Activated T-cell treated with anti-CD3 and anti-CD28 coated beads for 1 hour (primary cell): ENCODE measurements at places on chromosomes 6 and 20.

GRCh38 chr6:13273931-13274706 is 54.2 kb downstream of the TBC1D7 start:
- peak; percentile 35 for DNase-seq

DNA sequence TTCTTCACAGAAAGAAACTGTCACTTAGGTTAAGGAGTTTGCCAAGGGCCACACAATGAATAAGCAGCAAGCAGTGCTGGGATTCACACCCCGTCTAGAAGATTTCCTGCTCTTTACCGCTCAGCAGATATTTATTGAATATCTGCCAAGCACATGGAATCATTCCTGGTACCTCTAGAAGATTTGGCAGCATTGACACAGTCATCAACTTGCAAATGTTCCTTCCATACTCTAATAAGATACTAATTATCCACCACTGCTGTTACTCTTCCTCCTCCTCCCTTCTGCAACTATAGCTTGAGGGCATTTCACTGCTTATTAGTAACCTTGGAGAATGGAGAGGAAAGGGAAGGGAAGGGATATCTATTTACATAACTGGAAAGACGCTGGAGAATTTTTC is 13.0 kb downstream of the MOXD1 start:
- DNase-seq = no peak

DNA sequence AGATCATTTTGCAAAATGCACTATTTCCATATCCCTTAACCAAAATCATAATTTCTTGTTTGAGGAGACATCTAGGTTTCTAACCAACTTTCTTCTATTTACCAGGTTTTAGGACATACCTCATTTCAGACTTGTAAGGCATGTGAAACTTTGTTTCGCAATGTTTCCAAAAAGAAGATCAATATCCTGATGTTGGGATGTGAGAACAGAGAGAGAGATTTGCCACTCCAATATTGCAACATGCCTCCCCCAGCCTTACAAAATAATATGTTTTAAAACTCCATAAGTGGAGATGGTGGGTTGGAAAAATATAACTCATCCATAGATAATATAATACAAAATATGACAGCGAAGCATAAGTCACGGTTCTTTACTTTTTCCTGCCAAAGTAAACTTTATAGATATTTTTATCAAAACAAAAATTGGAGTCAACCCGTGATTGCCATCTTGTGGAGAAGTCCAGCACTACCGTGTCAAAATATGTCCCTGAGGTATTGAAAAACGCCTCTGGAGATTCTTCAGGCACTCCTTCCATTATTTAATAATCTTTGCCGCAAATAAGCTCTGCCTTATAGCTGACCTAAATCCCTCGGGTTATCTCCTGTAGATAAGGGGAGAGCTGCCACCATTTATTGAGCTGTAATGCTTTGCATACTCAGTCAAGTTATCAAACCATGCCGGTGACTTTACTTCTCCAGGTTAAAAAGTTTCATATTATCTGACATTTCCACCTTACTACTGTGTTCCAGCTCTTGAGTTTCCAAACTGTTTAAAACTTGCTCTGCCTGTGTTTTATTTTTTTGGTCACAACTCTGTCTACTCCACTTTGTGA is 534.2 kb downstream of the HACE1 start:
- no peak for DNase-seq

GRCh38 chr6:34196116-34196832 is 40.4 kb upstream of the HMGA1 start:
- peak; percentile 91 for DNase-seq

DNA sequence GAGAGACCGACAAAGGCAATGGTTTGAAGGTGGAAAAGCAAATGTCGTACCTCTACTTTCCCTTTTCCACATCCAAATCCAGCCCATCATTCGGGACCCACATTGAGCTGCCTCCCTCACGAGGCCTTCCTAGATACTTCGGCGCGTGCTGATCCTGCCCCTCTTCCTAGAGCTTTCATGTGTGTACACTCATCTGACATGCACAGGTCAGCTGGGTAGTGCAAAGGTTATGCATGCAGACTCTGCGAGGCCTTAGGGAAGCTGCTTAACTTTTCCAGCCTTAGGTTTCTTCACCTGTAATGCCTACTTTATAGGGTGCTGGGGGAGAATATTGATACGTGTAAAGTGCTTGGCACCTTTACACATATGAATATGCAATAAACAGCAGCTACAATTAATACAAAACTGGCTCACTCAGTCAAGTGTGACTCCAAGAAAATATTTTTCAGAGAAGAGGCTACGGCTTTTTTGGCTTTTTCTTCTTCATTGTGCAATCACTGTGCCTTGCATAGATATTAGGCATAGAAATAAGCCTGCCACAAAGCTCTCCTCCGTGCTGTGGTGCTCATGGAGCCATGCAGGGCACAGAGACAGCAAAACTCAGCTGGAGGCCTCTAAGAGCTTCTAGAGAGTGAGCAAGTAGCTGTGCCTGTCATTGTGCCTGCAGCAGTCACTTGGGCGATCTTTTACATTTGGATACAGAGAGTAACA is 3.6 kb upstream of the MANBAL start:
- DNase-seq = no peak

GRCh38 chr20:13221313-13221672 is 219 bp downstream of the ISM1 start:
- no peak for DNase-seq

DNA sequence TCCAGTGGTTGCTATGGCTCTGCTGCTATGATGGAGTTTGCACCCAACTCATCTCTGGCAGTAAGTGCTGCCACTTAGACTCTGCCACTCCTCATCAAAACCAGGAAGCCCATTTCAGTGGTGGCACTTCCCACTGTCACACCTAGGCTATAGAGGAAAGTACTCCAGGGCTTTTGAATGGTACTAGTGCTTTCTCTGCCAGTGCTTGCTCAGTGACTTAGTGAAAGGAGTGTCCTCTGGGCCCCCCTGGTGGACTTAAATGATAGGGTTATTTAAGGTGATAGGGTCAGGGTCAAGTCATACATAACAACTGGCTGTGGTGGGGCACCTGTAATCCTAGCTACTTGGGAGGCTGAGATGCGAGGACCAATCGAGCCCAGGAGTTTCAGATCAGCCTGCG is 22.8 kb downstream of the FITM2 start:
- DNase-seq = no peak

- no peak for DNase-seq
These were observed 9.2 kb downstream of the ASF1A start for GRCh38 chr6:118903138-118903537.

GRCh38 chr20:4853757-4854560 is 132.2 kb downstream of the PRND start:
- no peak for DNase-seq

GRCh38 chr6:26103770-26104456 is 16.7 kb downstream of the HFE start:
- DNase-seq = peak; percentile 81

DNA sequence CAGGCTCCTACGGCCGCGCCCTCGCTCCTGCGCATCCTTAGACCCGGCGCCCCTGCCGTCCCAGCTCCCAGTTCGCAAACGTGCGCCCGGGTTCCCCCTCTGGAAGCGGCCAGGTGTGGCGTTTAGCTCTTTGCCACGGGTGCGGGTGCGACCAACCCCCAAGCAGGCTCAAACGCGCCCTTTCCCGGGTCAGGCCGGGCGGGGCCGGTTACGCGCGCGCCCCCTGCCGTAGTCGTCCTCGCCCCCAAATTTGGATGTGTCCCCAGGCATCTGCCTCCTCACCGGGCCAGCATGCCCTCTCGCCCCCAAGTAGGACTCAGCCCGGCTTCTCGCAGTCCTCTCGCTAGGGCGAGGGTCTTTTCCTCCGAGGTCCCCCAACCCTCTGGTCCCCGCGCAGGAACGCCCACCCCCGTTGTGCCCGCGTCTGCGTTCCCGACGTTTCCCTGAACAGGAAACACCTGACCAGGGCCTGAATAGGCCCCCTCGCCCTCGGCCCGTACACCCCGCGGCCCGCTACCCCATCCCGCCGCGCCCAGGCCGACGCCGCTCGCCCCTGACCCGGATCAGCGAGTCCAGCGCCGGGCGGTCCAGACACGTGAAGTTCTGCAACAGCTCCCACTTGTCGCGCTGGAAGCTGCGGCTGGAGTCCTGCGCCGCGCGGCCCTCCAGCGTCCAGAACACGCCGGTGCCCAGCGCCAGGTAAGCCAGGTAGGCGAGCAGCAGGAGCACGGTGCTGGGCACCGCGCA is 520 bp downstream of the KCNK17 start:
- DNase-seq = no peak

DNA sequence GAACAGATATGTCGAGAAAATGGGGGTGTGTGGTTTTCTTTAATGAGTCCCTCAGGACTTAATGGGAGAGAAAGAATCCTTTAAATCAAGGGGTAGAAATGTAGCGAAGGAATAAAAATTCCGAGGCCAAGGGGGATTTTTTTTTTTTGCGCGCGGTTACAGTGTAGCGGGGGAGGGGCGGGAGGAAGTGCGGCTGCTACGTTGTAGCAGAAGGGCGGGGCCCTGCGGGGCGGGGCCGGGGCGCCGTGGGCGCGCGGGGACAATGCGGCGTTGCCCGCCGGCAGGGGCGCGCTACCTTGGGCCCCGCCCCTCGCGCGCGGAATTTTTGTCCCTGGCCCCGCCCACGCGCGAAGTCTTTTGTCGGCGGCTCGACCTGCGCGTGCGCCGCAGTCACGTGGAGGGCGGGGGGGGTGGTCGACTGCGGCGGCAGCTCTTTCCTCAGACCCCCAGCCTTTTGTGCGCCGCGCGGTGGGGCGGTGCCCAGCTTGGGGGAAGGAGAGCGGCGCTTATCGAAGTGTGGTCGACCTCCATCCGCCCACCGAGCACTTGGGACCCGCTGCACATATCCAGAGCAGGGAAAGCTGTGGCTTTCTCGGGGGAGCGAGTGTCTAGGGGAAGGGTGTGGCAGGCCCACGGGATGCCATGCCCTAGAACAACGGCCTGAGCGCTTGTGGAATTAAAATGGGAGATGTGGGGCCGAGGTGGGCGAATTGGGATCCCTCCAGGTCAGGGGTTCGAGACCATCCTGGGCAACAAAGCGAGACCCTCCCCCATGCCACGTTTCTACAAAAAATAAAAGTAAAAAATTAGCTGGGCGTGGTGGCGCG is 1.3 kb downstream of the TUBB start:
- peak; percentile 98 for DNase-seq

- no peak for DNase-seq
These were observed 32.1 kb upstream of the TCFL5 start for GRCh38 chr20:62893700-62894099.

- no peak for DNase-seq
These were observed 6.9 kb downstream of the PSMG4 start for GRCh38 chr6:3265671-3266070.

DNA sequence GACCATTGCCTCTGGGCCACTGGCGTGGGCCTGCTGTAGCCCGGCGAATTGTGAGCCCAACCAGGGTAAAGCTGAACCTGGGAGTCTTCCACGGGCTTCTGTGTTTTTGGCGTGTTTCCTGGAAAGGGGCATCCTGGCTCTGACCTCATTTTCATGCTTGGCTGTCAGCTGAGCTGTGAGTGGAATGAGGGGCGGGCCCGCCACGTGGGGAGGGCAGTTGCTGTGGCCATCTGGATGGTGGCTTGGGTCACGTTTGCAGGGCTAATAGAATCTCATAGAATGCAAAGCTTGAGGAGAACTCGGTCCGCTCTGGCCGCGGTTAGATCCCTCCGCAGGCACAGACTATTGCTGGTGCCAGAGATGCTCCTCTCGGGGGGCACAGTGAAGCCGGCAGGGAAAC is 263.0 kb downstream of the SMOC2 start:
- no peak for DNase-seq

- no peak for DNase-seq
These were observed 47.2 kb downstream of the TMEM242 start for GRCh38 chr6:157276134-157276532.

DNA sequence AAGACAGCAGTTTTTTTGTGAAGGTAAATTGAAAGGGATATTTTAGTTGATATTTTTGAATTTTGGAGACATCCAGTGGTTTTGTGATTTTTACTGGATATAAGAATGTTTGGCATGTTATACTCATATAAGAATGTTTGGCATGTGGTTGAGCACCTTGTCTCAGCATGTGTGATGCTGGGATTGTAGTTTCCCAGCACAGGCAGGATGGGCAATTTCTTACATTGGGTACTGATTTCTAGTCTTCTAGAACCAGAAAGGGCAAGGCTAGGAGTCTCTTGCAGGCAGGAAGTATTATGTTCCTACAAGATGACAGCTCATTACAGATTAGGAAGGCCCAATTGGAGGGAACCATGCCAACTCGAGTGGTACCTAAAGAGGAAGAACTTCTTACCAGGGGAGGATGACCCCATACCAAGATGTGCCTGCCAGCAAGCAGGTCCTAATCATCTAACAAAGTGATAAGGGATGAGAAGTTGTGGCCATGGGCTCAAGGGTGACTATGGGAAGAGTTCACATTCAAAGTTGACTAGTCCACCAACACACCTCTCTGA is 377.8 kb downstream of the UTRN start:
- no peak for DNase-seq

- DNase-seq = no peak
These were observed 113.5 kb upstream of the PHACTR1 start for GRCh38 chr6:12602951-12603672.

GRCh38 chr6:163554663-163555062 is 140.1 kb downstream of the QKI start:
- peak; percentile 53 for DNase-seq

GRCh38 chr20:48066851-48067250 is 281.6 kb upstream of the SULF2 start:
- no peak for DNase-seq

DNA sequence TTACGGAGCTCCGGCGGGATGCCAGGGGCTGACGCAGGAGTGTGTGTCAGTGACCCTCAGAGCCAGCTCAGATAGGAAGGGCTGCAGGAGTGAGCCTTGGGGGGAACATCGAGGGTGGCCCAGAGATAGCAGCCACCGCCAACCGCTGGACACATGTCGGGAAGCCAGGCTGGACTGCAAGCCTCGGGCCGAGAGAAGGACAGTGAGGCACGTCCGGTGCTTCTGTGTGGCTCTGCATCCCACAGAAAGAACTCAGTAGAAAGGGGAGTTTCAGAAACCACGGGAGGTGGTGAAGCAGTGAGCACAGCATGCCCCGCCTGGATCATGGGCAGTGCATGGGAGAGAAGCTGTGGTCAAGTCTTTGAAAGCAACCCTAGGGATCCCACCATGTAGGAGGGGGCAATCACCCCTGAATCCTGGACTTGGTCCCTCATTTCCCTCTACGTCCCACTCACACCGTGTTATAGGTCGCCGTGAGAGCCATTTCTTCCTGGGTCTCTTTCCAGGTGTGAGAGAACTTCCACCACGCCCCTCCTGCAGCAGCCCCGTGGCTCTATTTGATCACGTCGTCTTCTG is 383.7 kb upstream of the CDH4 start:
- no peak for DNase-seq

GRCh38 chr6:20630136-20630535 is 95.9 kb downstream of the CDKAL1 start:
- no peak for DNase-seq

GRCh38 chr20:44357555-44358125 is 2.1 kb downstream of the HNF4A start:
- no peak for DNase-seq
